Activated effector memory CD4-positive, alpha-beta T cell treated with Interleukin-2 at 50 U/mL for 16 hours (primary cell): ENCODE measurements at places on chromosomes 7 and 10.

- DNase-seq = no peak
Measured at GRCh38 chr7:45980973-45981372, 59.9 kb upstream of the IGFBP3 start.

GRCh38 chr10:113957013-113957412 lies 86.7 kb upstream of the ADRB1 start:
- no peak for DNase-seq

GRCh38 chr7:139702811-139703486 lies 74.8 kb downstream of the HIPK2 start:
- no peak for DNase-seq

GRCh38 chr7:21106296-21106732 lies 319.6 kb upstream of the SP8 start:
- no peak for DNase-seq

DNA sequence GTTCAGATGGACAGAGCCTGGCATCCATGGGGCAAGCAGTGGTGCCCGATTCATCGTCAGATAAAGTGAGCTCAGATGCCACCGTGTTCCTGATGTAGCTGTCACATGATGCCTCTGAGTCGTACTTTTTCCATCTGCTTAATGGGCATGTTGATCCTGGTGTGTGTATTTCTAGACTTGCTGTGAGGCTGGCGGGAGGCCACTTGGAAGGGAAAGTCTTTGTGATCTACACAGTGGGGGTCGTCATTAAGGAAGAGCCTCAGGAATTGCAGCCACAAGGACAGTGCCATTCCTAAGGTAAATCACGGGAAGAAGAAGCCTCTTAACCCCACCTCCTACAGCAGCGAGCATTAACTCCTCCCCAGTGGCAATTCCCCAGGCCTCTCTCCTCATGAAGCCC lies 63.0 kb downstream of the RGS10 start:
- no peak for DNase-seq

DNA sequence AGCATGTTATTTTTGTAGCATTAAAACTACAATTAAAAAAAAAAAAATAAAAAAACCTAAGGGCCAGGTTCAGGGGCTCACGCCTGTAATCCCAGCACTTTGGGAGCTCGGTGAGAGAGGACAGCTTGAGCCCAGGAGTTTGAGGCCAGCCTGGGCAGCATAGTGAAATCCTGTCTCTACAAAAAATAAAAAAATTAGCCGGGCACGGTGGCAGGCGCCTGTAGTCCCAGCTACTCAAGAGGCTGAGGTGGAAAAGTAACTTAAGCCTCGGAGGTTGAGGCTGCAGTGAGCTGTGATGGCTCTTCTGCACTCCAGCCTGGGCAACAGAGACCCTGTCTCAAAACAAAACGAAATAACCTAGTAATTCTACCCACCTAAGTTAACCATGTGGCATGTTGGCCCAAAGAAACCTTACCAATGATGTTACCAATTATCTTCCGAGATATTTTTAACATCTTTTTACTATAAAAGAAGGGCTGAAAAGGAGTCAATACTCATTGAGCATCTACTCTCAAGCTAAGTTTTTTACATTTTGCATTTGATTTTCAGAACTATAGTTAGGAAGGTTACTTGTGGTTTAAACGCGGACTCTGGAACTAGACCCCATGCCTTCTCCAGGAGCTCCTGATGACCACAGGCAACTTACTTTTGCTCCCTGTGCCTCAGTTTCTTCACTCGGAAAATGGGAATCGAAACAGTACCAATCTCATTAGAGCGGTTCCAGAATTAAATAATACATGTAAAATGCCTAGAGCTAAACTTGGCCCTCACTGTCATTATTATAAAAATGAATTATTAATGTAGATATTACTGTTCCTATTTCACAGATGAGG lies 1.4 kb downstream of the ITGB1 start:
- DNase-seq = no peak

- no peak for DNase-seq
Measured at GRCh38 chr7:103423467-103424179, 22.4 kb downstream of the SLC26A5 start.

GRCh38 chr10:107409522-107409921 lies 245.0 kb upstream of the SORCS1 start:
- DNase-seq = no peak

DNA sequence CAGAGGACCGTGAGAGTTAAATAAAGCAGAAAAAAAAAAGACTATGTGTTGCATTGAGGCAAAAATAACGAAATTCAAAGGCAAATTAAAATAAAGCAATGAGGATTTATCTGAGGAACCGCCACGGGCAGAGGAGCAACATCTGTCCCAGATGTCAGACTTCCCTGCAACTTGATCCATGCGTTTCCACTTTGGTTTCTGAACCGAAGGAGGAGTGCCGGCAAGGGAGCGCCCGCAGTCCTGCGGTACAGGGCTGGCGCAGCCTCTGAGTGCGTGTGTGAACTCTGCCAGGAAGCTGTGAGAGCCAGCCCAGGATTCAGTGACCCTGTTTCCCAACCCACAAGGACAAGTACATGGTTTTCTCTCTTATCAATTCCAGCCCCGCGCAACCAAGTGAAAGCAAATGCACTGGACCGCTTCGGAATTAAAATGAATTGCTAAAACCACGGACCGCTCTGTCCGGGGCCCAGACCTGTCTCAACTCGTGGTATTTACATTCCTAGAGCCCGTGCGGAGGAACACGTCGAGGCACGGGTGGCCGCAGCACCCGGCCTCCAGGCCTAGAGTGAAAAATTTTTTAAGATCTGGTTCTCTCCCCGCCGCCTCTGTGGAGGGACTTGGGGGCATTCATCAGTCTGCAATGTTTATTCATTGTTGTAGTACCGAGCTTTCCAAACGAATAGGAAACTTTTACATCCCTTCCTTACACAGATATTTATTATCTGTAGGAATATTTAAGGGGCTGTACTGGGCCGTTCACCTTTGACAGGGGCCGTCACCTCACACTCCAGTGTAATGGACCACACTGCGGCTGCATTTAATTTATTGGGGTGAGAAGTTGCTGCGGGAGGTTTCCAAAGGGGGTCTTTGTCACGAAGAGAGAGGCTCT lies 291.5 kb upstream of the NFE2L3 start:
- no peak for DNase-seq

GRCh38 chr7:70598976-70599375 lies 533.0 kb upstream of the GALNT17 start:
- no peak for DNase-seq

DNA sequence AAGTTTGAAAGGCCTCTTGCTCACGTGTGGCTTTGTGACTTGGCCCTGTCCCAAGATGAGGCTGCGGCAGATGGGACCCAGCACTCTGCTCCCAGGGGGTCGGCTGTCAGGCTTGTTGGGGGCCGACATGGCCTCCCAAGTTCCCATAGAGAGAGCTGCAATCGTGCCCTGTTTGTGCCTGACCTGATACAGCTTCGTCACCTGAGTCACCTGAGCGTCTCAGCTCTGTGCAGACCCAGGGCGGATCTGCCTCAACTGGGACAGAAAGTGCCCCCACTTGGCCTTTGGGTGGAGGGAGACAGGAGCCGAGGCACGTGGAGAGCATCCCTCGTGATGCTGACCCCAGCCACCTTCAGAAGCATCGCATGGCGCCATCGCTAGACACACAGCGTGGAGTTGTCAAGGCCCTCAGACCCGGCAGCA lies 21.7 kb downstream of the PAPOLB start:
- no peak for DNase-seq

DNA sequence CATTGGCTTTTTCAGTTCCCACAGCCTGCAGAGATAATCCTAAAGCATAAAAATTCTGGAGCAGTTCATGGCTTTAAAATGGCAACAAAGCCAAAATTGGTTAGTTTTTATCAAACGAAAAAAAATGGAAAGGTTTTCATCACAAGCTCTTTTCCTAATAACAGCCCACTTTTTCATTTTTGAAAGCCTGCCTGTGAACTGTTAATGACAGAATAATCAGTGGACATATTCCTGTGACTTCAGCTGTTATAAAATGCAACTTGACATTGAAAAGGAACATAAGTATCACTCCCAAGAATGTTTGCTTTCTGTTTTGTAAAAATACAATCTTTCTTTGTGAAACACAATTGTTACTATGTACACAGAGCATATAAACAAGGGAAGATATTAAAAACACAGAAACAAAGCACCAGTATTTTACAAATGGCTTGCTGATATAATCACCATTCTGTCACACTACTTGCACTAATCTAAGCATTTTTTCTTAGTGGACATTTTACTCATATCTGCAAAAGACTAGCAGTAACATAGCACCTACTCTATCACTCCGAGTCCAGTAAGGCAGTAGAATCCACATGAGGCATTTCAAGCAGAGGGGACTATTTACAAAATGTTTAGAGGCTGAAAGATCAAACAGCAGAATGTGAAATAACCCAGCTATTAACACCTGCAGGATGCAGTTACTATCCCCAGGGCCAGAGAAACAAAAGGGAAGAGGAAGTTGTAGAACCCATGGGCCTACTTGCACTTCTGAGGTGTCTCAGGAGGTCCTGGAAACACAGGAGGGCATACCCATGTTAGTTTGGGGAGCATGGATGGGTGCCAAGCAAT lies 26.4 kb downstream of the MACC1 start:
- DNase-seq = no peak

DNA sequence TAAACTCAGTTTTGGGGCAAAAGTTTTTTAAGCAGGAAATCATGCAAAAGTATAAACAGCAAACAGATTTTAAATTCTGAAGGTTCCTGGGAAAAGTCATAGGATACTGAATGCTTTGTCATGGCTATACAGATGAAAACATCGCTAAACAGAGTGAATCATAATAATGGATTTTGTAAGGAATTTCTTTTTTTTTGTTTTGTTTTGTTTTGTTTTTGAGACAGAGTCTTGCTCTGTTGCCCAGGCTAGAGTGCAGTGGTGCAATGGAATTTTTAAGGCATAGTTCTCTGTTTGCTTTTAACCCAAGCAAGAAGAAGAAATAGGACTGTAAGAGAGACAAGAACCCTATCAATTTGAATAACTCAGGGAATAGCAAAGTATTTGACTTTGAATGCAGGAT lies 285.3 kb downstream of the NRG3 start:
- no peak for DNase-seq

GRCh38 chr7:25844102-25844870 lies 307.7 kb upstream of the NFE2L3 start:
- no peak for DNase-seq

GRCh38 chr7:105257338-105257737 lies 131.4 kb downstream of the SRPK2 start:
- no peak for DNase-seq

GRCh38 chr10:110190170-110190569 lies 17.2 kb upstream of the MXI1 start:
- no peak for DNase-seq

DNA sequence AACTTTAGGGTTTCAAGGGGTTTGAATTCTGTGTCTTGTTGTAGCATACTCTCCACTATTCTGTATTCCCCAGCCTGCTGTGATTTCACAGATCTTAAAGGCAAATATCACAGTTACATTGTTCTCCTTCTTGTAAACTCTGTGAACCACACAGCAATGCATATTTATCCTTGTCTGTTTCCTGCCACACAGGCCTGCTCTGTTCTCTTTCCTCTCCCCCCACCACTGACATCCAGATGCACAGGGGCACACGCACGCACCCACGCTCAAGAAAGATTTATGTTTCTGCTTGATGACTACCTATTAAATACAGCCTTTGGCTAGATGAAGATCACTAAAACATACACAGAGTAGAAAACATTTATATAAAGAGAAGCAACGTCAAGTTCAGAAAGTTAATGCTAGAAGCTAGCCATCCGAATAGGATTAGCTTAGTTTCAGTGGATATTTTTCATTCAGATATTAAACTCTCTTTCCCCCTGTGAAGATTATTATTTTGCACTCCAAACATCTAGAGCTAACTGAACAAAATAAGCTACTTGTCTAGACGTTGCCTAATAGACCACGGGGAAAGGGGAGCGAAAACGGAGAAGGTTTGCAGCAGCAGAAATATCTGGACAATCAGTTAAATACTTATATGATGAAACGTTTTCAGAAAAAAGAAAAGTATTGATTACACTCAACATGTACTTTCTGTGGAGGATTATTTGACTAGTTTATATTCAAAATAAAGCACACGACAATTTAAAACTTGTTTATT lies 193.1 kb upstream of the SEMA3C start:
- DNase-seq = no peak

DNA sequence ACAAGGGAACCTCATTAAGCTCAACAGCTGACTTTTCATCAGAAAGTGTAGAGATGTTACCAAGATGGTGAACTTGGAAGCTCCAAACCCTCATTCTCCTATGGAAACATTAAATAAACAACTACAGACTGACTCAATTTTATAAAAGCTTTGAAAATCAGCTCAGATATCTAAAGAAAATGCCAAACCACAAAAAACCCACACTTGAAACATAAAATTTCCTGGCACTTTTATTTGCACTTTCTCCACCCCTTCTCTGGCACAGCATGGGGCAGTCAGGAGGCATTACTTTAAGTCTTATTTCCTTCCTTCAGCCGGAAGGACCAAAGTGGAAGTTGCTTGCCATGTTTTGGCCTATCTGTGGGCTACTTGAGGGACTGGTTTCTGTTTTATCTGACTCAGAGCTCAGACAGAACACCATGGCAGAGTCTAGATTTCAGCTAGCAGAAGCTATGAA lies 114.7 kb downstream of the ODAD2 start:
- DNase-seq = no peak

DNA sequence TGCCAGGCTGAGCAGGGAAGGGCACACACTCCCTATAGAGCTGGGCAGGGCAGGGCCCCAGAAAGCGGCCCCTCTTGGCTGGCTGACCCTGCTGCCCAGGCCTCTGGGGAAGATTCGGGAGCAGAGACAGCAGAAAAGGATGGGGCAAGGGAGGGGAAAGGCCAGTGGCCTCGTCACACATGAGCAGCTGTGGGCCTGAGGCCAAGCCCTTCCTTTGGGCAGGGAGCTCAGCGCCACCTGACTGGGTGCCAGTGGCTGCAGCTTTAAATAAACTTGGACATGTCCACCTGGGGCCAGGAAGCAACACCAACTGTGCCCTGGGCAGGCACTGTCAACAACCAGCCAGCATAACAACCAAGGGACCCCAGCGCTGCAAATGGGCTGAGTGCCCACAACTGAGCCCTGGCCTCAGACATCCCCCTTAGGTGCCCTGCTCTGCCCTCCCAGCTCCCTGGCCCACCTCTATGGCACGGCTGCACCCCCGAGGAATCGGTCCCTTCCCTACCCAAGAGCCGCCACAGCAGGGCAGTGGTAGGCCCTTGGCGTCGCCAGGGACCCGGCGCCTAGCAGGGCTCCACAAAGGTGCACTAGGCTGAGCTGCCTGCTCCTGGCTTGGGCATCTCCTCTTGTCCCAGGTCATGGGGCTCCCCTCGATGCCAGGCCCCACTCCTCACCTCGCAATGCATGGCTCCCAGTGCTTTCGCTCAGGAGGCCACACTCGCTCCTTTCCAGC lies 2.6 kb downstream of the CAMK2B start:
- DNase-seq = no peak

GRCh38 chr7:137130751-137131158 lies 212.8 kb downstream of the PTN start:
- DNase-seq = no peak

GRCh38 chr10:27019827-27020226 lies 80.5 kb downstream of the ANKRD26 start:
- no peak for DNase-seq

DNA sequence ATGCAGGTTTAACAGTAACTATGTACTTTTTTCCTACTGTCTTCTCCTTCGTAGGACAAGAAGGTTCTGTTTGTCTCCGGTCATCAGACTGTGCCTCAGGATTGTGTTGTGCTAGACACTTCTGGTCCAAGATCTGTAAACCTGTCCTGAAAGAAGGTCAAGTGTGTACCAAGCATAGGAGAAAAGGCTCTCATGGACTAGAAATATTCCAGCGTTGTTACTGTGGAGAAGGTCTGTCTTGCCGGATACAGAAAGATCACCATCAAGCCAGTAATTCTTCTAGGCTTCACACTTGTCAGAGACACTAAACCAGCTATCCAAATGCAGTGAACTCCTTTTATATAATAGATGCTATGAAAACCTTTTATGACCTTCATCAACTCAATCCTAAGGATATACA lies 2.4 kb downstream of the DKK1 start:
- no peak for DNase-seq
